ENCODE measurements at places on chromosomes 1 and 21.

DNA sequence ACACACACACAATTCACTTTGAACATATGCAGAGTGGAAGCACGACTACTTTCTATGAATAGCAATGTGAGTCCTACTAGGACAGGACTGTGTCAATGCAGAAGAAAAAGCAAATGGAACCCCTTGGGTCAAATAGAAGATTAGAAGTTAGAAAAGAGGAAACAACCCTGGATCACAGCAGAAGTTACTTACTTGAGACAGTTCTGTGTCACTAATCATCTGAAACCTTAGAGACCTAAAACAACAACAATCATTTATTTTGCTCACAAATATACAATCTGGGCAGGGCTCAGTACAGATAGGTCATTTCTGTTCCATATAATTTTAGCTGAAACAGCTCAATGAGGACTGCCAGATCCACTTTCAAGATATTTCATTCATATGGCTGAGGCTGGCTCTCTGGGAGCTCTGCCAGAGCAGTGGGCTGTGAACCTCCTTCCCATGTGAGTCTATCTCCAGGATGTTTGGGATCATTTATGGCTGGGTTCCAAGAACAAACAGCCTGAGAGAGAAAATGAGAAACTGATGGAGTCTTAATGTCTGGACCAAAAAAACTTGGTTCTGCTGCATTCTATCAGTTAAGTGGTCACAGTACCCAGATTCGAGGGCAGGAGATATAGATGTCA is 42.5 kb upstream of the IL10 start:
- DNase-seq, result peak; percentile 88

DNA sequence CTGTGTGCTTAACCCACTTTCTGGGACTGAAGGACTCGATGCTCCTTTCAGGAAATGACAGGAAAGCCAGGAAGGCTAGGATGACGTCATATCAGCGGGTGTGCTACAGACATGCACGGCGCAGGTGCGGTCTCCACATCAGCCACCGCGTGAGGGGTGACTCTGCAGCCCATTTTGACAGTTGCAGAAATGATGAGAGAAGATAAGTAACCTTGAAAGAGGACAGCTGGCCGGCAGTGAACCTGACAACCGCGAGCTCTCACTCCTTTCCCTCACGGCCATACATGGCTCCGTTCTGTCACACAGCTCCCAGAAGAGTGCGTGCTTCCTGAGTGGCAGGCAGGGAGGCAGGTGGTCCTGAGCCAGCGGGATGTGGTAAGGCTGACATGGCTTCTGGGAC is 1.7 kb upstream of the KRTAP10-5 start:
- DNase-seq, result no peak

- DNase-seq, result peak; percentile 55
Observed at GRCh38 chr1:14366091-14367018, 232.1 kb upstream of the KAZN start.

DNA sequence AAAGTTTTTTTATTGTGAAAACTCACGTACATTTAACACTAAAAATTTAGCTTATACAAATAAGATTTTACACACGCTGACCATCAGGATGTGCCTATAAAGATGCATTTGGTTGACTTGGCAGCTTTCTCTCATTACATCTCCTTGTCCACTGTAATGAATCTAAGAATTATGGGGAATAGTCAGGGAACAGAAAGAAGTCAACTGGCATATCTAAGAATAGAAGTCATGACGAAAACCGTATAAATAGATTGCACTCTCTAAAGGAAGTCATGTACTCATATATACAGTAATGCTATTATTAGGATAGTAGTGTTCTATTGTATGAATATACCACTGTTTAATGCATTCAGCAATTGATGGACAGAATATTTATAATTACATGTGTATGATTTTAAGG is 575.8 kb upstream of the B3GALT2 start:
- DNase-seq, result no peak

DNA sequence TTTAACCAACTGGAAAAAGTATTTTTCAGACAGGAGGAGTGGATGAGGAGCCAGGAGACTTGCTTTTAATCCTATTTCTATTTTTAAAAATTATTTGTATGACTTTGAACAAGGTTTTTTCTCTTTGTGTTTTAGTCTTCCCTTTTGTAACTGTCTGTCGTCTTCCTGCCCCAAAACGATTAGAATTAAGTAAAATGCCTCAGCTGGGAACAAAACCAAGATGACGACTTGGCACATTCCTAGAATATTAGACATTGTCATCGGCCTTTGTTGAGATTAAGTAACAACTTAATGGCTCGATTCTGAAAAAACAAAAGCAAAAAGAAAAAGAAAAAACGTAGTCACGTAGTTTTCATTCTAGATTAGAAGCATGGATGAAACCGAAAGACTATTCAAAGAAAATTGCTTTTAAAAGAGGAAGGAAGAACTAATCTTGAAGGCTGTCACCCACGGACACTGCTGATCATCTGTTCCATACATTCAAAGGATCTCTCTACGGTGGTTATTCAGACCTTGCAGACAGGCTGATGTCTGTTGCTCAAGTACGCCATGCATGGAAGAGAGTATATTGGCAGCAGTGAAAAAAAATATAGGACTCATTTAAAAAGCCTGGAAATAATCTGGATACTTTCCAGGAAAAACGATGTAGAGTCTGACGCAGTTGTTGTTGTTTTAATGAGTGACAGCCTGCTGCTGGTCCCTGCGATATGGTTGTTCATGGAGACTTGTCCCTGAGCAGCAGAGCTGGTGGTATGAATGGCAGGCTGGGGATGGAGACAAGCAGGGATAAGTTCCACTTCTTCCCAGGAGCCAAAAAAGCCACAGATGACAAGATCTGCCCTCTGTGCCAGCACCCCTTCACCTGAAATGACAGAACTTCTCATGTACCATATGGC is 16.8 kb downstream of the GNG4 start:
- peak; percentile 63 for DNase-seq

GRCh38 chr1:41813755-41814745 is 104.7 kb downstream of the HIVEP3 start:
- no peak for DNase-seq

DNA sequence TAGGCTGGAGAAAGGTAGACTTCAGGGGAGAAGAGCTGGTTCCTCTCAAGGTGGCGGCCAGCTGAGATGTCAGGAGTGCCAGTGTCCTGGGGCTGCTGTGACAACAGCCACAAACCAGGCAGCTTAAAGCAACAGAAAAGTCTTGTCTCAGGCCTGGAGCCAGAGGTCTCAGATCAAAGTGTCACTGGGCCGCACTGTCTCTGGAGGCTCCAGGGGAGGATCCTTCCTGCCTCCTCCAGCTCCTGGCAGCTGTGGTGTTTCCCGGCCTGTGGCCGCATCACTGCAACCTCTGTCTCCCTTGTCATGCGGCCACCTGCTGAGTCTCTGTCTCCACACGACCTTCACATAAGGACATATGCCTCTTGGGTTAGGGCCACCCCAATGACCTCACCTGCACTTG is 24.4 kb upstream of the TSPEAR start:
- no peak for DNase-seq

DNA sequence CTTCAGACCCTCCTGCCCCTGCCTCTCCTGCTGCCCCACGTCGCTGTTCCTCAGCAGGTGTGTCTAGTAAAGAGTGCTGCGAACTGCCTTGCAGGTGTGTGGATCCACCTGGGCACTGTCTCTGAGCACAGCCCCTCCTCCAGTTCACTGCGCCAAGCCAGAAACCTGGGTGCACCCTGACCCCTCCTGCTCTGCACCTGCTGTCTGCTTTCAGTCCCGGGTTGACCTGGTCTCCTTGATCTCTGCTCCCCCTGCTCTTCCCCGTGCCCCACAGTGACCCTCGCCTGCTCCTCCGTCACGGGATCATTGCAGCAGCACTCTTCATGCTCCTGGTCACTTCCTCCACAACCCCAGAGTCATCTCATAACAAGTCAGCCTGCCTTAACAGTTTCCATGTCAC is 6.5 kb downstream of the A3GALT2 start:
- no peak for DNase-seq

DNA sequence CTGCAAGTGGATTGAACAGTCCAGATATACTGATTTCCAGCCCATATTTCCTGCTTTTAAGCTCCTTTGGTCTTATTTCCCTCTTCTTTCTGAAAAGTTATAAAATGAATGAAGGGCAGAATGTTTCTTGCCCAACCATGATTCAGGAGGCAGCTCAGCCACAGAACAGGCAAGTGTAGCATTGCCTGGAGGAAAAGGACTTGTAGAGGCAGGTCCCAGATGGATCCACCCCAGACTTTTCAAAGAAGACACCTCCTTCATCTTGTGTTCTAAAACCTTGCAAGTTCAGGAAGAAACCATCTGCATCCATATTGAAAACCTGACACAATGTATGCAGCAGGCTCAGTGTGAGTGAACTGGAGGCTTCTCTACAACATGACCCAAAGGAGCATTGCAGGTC is at the start of gene CLCA2:
Gene CLCA2, plus strand, starts transcription at position 299 of the 400 bp plus-strand sequence. Its CDS starts 77 bp downstream, at position 376.
- DNase-seq, result no peak

- no peak for DNase-seq
Observed at GRCh38 chr1:235557495-235557894, 53.2 kb upstream of the B3GALNT2 start.

DNA sequence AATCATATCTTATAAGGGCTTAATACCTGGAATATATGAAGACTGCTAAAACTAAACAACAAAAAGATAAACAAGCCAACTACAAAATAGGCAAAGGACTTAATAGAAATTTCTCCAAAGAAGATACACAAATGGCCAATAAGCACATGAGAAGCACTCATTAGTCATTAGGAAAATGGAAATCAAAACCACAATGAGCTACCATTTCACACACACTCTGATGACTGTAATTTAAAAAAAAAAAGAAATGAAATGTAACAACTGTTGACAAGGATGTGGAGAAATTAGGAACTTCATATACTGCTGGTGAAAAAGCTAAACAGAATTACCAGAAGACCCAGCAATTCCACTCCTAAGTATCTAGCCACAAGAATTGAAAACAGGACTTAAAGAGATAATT is 374.2 kb upstream of the ZP4 start:
- no peak for DNase-seq

DNA sequence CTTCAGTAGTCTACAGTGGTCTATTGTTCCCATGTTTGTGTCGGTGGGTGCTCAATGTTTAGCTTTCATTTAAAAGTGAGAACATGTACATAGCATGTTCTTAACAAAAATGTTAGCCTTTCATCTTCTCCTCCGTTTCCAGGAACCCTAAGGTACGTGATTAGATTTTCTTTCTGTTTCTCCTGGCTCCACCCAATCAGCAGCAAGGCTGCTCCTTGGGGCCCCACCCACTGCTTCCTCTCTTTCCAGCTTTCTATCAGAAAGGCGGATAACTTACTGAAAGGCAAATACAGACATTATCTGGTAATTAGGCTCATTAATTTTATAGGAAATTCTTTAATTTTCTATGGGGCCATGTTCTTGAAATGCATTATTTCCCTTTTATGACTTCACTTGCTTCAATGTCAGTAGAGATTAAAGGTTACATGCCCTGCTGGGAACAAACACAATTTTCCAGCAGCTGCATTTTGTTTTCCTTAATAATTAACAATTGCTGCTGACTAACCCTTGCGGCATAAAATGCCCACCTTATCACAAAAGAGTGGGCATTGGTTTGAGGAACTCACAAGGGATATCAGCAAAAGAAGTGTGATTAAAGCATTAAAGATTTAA is 324.9 kb upstream of the SNX7 start:
- DNase-seq, result no peak

GRCh38 chr1:184892116-184892515 is 82.2 kb downstream of the NIBAN1 start:
- DNase-seq, result no peak

GRCh38 chr1:192378276-192378675 is 61.5 kb downstream of the RGS21 start:
- peak; percentile 19 for DNase-seq

DNA sequence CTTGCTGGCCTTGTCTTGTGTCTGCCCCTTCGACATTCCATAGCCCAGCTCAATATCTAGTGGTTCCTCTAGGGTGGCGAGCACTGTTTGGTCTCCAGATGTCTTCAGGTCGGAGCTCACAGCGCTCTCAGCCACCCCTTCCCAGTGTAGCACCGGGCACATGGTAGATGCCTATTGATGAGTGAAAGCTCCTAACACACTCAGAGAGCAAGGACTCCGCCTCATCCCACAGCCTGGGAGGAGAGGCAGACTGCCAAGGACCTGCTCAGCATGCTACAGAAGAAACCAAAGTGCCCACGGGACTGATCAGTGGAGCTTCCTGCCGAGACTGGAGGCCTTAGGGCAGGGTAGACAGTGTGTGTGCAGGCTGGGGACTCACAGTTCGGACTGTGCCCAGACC is 10.9 kb downstream of the PCSK9 start:
- peak; percentile 55 for DNase-seq

- peak; percentile 92 for DNase-seq
Observed at GRCh38 chr1:209808059-209808581, 2.2 kb upstream of the IRF6 start.
